ENCODE measurements at places on chromosomes 1 and 21. TPM values are rescaled to one million over a fixed set of nuclear protein-coding genes. Genes with fewer than 3 reads are reported as not detected.

DNA sequence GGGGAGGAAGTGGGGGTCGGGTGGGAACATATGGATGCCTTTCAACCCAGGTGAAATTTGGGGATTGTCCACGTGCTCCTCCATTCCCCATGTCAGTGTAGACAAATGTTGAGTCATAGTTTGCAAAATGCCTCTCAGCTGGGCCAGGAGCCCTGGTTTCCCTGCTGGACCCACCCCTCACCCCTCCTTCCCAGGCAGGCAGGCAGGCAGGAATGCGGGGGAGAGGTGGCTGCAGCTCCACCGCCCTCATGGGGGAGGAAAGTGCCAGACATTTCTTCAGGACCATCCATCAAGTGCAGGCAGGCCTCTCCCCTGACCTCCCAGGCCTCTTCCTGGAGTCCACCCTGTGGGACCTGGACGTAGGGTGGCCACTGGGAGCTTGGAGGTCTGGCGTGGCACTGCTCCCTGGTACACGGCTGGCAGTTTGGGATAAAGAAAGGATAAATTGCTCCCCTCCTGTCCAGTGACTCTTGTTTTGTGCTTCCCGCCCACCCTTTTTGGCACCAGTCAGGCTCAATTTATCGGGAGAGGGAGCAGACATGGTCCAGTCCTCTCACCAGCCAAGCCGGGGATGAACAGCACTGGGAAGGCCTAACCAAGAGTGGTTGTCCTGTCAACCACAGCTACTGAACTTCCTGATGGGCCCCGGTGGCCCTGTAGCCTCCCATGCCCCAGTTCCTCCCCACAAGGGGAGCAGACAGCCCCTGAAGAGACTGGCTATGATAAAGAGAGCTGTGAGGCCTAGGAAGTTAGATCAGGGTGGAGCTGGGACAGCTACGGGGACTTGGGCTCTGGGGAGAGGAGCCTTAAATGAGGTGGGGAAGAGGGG is 18.9 kb downstream of the NPR1 start:
- DNase-seq = no peak

DNA sequence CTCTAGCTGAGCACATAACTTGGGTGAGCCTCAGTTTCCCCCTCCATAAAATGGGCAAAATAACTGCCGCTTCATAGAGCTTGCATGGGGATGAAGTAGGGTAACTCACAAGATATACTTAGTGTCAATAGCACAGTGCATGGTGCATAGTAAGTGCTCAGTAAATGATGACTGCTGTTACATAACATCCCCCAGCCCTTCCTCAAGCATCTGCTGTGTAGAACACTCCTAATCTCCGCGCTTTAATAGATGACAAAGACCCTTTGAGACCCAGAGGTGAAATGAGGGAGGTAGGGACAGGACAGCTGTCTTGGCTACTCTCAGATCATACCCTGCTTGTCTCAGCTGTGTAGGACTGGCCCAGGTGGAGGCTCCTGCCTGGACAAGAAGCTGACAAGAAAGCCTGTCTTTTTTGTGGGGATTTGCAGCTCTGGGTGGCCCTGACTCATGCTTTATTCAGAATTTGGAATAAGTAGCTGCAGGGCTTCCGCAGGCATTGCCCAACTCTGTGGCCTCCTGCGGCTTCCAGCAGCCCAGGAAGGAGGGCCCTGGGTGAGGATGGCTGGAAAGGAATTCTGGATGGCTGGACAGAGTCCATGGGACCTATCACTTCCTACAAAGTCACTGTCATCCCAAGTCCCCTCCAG is 20.7 kb upstream of the PADI4 start:
- DNase-seq = no peak

DNA sequence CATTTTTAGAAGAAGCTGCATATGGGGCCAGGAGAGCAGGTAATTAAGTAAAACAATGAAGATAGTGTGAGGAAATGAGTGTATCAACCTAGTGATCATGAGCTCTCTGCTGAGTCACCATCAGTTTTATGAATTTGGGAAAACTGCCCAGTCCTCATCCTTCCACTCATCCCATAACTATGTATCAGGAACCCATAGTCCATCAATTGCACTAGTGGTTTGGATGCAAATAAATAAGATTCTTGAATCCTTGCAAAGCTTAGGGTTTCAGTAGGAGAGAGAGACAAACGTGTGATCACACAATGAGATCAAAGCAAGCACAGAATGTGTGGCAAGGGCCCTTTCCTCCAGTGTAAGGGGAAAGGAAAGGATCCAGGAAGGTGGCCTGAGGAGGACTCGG is 145.6 kb downstream of the ZZZ3 start:
- no peak for DNase-seq

DNA sequence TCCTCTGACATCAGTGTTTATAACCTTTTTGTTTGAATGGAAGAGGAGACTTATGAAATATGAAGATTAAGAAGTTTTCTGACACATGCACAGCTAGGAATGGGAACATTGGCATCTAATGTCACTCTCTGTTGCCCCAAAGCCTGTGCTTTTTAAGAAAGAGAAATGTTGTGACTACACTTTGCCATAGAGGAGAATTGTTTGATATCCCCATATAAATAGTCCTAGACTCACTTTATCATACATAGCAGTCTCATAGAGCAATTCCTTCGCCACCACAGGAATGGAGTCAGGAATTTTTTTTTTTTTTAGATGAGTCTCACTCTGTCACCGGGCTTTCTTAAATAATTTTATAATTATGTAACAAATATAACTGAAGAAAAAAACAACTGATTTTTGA is 1.5 kb downstream of the KRTAP21-3 start:
- no peak for DNase-seq

DNA sequence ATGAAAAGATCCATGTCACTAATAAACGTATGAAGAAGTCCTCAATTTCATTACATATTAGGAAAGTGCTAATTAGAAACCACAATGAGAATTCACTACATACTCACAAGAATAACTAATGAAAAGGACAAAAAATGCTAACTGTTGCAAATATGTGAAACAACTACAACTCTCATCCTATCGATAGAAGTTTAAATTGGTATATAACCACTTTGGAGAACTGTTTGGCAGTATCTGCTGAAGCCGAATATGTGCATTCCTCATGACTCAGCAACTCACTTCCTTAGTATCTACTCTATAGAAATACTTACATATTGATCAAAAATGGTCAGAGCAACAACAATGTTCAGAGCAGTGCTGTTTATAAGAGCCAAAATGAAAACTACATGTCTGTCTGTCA is 66.8 kb downstream of the PLPPR4 start:
- no peak for DNase-seq

- DNase-seq = no peak
These were observed 90.8 kb downstream of the USH2A start for GRCh38 chr1:216332462-216332861.

GRCh38 chr1:62237950-62238374 is 43.3 kb downstream of the L1TD1 start:
- DNase-seq = no peak

GRCh38 chr1:235822685-235823084 is 44.0 kb downstream of the LYST start:
- DNase-seq = no peak

DNA sequence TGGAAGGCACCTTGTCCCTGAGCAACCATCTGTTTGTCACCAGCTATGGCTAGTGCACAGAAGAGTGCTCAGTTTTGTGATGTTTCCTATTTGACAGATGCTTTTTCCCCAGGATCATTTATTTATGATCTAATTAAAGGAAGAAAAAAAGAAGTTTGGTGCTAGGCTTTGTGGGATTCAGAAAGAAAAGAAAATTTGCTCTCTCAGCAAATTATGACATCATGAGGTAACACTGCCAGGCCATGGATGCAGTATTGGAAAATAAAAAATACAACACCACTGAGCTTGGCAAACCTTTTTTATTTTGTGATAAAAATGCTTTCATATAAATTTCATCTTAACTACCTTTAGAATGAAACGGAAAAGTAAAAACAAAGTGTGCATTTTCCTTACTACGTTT is 15.5 kb upstream of the ADAM30 start:
- no peak for DNase-seq

- peak; percentile 86 for DNase-seq
These were observed 30.3 kb upstream of the CBR3 start for GRCh38 chr21:36104317-36105300.

GRCh38 chr21:41615613-41616012 is 107.7 kb upstream of the TMPRSS2 start:
- no peak for DNase-seq

DNA sequence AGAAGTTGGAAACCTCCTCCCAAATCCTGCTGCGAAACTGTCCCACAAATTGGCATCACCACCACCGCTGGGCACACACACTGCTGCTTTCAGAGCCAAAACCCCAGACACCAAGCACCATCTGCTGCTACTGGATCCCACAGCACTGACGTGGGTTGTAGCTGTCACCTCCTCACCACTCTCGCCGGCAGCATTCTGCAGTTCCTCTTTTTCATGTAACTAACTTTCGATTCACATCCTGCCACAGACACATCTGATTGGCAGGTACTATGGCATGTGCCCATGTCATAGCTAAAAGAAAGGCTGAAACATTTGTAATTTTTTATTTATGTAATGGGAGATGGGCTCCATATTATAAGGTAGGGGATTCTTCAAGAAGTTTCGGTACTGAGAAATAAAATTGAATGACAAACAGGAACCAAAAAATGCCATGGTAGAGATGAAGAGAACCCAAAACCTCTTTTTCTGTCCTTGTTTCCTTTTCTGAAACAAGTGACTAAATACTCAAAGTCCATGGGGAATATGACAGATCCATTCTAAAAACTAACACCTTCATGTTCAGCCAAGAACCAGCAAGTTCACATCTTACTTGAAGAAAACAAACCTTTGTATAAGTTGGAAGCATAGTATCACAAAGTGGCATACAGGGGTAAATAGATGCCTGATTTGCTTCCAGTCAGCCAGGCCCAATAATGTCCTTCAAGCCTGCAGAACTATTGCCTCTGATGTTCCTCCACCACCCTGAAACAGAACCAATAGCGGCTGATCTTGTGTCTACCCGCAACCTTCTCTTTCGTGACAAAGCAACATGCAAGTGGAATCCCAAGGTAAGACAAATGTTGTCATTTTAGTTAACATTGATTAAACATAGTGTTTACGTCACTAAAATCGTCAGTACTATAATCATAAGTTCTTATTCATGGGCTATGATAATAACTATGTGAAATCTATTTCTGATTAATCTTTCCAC is 26.6 kb upstream of the RGS13 start:
- no peak for DNase-seq

GRCh38 chr1:206709772-206710459 is 25.2 kb downstream of the MAPKAPK2 start:
- DNase-seq = no peak

DNA sequence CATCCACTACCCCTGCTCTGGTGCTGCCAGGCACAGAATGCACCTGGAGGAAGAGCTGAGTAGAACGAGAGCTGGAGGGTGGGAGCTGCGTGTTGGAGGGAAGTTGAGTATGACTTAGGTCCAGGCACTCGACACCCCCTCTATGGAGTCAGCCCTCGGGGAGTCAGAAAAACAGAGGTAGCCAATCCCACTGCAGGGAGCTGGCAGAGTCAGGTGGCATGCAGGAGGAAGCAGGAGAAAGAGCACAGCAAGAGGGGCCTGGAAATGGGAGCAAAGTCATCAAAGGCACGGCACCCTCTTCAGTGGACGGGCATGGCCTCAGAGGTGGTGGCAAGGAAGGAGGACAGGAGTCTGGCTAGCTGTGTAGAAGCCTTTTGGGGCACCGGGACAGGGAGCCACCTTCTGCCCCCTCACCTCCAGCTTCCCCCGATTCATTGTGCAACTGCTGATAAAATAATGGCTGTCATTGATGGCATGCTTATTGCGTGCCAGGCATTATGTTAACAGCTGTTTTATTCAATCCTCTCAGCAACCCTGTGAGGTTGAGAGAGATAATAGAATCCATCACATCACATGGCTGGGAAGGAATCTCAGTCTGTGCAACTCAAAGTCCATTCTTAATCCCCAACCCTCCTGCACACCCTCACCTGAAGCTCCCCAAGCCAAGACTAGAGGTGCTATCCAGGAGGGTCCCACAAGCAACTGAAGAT is 42.0 kb downstream of the C1orf198 start:
- DNase-seq = peak; percentile 32

- no peak for DNase-seq
These were observed 1.8 kb downstream of the CCDC17 start for GRCh38 chr1:45621895-45622523.

- DNase-seq = no peak
These were observed 113.0 kb upstream of the SLC25A33 start for GRCh38 chr1:9426291-9426711.

GRCh38 chr1:59631561-59632255 is 183.0 kb upstream of the HOOK1 start:
- no peak for DNase-seq

DNA sequence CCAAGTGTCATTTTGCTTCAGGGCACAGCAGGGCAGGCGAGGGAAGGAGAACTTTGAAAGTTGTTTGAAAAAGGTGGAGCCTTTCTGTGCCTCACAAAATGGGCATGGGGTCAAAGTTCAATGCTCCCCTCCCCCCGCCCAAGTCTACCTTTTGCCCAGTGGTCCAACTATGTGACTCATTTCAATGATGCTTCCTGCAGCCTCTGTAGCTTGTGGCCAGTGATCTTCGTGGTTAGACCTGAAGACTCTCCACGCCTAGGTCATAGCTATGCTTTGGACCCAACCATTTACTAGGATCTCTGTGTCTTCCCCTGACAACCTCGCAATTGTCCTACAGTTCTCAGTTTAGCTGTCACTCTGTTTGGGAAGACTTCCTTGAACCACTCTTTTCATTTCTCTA is 280.3 kb upstream of the GJB5 start:
- DNase-seq = no peak

DNA sequence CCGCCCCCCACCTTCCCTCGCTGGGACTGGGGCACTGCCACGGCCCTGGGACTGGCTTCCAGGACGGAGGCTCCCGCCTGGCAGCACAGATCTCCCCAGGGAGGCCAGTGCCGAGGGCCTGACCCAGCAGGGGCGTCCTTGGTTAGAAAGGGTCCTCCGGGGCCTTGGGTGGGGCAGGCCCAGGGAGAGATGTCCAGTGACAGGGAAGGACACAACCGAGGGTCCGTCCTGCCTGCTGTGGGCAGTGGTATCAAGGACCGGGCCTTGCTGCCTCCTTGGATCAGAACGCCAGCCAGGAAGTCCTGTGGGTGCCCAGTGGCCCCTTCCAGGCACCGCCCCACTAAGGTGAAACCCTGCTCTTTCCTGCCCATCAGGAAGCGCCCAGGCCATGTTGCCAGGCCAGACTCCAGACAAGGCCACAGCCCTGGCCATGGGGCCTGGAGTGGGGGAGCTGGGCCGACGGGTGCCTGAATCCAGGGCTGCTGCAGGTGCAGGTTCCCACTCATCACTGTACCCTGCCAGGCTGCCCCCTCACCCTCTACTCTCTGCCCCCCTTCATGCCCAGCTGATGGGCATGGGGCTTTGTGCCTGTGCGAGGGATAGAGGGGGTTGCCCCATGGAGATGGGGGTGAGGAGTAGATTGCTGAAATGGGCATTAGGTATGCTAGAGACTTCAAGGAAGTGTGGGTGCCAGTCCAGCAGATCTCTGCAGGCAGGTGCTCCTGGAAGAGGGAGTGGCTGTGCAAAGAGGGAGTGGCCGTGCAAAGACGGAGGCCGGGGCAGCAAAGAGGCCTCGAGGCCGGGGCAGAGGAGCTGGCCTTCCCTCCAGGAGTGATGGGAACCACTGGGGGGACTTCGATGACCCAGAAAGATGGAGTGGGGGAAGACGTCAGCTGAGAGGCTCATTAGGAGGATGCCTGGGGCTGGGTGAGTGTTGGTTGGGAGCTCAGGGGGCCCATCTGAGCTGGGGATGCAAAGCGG is 2.2 kb upstream of the PRKCZ start:
- no peak for DNase-seq

The FLG gene
- not detected for total RNA-seq

The OR2T2 gene
- total RNA-seq = not detected

The PPFIA4 gene
- 0.63 TPM for total RNA-seq

The LCE1D gene
- total RNA-seq = not detected

The CRNN gene
- total RNA-seq = not detected

The AGT gene
- total RNA-seq = 30.1 TPM

The NPL gene
- 4.2 TPM for total RNA-seq
